HTR-8/SVneo (cell line): ENCODE measurements at places on chromosomes 3 and 15.
A peak's percentile ranks its signal among the peaks of the same experiment; 100 is the strongest.

DNA sequence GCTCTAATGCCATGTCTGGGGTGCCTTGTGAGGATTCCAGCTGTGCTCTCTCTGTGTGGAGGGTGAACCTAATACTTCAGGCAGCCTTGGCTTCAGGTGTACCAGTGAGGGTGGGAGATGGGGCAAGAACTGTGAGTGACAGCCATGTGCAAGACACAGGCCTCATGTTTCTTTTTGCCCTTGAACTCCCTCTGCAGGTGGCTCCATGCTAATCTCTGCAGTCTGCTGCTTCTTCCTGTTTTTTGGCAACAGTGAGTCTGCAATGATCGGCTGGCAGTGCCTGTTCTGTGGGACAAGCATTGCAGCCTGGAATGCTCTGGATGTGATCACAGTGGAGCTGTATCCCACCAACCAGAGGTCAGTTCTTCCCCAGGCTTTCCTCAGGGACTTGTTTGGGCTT is 189.3 kb downstream of the SV2B start:
- DNase-seq, result no peak

DNA sequence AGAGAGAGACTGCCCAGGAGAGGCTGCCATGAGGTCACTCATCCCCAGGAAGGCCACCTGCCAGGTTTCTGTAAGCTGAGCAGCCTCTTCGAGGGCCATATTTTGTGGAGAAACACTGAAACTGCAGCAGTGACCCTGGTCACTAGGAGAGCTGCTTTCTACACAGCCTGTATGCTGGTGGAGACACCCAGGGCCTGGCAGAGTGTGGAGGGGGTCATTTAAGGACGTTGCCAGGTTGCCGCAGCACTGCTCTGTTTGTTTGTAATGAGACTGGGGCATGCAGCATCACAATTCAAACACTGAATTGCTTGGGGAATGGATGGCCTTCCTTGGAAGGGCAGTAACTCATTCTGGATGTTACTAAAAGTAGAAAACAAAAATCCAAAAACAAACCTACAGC is 104.9 kb upstream of the TRIM42 start:
- no peak for DNase-seq

DNA sequence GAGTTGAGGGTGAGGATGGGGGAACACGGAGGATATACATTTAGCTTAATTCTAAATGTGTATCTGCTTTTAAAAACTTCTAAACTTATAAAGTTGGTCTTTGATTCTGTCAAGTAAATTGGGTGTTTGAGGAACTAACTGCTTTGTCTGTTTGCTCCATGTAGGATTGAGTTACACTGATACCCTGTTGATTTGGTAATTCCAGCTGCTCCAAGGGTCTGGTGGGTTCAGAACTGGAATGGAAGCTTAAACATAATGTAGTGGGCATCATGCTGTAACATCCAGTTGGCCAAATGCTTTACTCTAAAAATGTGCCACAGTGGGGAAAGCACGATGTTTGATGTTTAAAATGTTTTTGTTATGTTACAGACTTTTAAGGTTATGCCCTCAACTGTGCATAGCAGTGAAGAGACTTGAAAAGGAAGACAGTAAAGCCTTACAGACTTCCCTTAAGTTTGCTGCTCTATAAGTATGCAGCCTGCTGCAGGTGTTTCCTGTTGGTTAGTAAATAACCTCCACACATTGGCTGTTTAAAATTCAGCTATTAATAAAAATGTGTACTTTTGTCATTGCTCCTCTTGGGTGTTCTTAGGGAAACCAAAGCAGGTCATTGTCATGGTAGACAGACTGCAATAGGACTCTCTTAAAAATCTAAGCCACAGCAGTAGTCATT is 5.9 kb upstream of the EDEM1 start:
- no peak for DNase-seq

DNA sequence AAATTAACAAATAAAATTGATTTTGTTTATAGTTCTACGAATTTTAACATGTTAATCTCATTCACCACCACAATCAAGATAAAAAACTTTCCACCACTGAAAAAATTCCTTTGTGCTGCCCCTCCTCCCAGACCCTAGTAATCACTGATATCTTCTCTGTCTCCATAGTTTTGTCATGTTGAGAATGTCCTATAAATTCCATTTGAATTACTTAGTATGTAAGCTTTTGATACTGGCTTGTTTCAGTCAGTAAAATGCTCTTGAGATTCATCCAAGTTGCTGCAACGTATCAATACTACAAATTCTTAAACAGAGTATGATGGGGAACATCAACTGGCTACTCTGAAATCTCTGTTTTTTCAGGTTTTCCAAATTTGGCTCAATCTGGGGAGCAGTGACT is 129.6 kb downstream of the CTNNB1 start:
- DNase-seq, result peak; percentile 22

DNA sequence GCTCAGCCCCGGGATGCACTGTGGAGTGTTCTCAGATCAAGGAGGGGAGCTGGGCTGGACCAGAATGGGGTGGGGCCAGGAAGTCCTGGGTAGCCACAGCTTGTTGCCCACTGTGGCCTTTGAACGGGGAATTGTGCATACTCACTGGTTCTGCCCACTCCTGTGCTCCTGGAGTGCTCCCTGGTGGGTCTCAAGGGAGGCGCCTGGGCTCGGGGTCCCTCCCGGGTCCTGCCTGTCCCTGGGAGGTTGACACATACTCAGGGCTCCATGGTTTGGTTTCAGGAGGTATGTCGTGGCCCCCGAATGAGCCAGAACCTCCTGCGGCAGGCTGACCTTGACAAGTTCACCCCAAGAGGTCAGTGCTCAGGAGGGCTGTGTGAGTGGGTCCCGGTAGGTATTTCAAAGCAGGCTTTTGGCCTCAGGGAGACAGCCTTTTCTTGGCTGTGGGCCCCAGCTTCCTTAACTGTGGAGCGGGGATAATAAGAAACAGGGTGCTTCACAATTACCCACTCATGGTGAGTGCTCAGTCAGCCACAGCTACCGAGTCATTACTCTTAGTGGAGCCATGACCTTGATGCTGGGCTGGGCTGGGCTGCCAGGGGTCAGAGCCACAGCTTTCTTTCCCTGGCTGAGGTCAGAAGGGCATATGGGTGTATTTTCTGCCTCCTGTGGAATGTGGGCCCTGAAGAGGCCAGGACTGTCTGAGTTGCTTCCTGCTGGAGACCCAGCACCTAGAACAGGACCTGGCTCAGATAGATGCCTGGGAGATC is 7.6 kb downstream of the DNAH1 start:
- DNase-seq, result no peak

DNA sequence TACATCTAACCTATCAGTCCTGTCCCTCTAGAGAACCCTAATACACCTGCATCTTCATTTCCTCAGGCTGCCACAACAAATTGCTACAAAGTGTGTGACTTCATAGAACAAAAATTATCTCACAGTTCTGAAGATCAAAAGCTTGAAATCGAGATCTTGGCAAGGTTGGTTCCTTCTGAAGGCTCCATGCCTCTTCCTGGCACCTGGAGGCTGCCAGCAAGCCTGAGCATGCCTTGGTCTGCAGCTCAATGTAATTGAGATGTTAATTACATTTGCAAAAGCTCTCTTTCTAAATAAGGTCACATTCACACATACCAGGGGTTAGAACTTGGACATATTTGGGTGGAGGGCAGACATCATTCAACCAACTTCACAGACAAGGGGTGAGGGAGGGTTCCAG is 86.4 kb upstream of the ABHD17C start:
- no peak for DNase-seq

GRCh38 chr3:99867594-99868310 is 50.1 kb downstream of the CMSS1 start:
- DNase-seq, result no peak

GRCh38 chr3:38805765-38806386 is 10.1 kb downstream of the SCN10A start:
- peak; percentile 41 for DNase-seq

- no peak for DNase-seq
Observed at GRCh38 chr3:19485267-19485666, 337.0 kb downstream of the KCNH8 start.

GRCh38 chr3:155870945-155871745 is 695 bp downstream of the GMPS start:
- peak; percentile 48 for DNase-seq

DNA sequence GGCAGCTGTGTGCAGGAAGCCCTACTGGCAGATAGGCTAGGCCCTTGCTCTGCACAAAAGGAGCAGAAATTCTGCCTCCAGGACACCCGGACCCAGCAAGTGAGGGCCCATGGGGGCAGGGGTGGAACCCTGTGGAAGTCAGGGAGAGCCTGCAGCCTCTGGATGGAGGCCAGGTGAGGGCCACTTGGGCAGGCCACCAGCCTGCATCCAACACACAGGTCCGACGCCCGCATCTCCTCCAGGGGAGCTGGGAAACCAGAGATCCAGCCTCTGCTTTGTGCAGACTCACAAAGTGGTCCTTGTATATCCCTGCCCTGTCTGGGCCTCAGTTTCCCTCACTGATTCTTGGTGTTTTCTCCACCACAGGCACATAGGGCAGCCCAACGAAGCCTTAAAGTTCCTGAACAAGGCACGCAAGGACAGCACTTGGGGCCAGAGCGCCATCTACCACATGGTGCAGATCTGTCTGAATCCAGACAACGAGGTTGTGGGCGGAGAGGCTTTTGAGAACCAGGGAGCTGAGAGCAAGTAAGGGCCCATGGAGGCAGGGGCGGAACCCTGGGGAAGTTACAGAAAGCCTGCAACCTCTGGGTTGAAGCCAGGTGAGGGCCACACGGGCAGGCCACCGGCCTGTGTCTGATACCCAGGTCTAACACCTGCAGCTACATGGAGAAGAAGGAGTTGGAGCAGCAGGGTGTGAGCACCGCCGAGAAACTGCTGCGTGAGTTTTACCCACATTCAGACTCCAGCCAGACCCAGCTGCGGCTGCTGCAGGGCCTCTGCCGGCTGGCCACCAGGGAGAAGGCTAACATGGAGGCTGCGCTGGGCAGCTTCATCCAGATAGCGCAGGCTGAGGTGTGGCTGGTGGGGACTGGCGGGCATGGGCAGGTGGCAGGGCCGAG is 16.6 kb downstream of the CSRNP1 start:
- no peak for DNase-seq

DNA sequence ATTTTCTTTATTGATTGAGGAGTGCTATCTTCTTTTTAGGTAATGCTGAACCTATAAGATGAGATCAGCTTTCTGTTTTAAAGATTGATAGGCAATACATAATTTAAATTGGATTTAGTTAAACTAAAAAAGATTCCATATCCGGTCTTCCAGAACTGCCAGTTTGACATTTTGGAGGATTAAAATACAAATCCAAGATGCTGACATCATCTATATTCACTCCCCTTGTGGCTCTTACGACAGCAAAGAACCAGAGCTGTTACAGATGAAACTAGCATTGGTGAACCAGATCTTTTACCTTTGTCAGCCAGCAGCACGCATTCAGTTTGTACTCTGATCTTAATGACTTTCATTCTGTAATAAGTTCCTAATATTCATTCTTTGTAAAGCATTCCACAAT is 218.7 kb downstream of the ZIC4 start:
- no peak for DNase-seq

DNA sequence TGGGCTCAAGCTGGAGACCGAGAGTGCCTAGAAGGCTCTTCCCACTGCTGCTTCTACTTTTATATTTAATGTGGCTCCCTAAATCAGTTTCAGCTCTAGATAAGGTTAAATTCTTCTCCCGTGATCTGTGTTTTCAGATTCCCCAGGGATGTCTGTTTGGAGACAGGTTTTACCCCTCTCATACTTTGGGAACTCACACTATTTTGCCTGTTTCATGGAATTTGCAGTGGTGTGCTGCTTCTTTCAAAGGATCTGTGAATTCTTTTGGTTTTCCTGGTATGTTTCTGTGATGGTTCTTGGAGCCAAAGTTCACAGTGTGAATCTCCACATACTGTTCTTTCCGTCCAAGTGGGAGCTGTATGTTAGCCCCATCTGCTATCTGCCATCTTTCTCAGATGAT is 238.3 kb upstream of the SLITRK3 start:
- no peak for DNase-seq

- DNase-seq, result no peak
Observed at GRCh38 chr3:126661532-126662364, 6.8 kb upstream of the TXNRD3 start.

- no peak for DNase-seq
Observed at GRCh38 chr3:25904206-25904605, 114.3 kb downstream of the OXSM start.

DNA sequence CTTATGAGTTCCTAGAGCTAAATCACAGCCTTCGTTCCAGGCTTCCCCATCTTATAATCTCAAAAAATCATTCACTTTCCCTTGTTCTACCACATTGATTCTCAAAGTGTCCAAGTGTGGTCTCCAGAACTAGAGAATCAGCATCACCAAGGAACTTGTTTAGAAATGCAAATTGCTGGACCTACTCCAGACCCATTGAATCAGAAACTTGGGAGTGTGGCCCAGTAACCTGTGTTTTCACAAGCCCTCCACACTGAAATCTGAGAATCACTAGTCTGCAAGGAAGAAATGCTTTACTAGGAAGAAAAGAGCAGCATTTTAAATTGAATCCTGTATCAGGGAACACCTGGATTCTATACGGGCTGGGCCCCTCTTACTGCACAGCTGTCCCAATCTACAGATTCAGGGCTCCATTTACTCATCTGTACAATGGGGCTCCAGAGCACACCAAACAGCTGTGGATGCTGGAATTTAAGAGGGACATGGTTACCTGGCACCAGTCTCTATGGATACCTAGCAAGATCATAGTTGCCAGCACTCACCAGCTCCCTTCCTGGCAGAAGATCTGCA is 3.9 kb downstream of the MEGF11 start:
- no peak for DNase-seq

DNA sequence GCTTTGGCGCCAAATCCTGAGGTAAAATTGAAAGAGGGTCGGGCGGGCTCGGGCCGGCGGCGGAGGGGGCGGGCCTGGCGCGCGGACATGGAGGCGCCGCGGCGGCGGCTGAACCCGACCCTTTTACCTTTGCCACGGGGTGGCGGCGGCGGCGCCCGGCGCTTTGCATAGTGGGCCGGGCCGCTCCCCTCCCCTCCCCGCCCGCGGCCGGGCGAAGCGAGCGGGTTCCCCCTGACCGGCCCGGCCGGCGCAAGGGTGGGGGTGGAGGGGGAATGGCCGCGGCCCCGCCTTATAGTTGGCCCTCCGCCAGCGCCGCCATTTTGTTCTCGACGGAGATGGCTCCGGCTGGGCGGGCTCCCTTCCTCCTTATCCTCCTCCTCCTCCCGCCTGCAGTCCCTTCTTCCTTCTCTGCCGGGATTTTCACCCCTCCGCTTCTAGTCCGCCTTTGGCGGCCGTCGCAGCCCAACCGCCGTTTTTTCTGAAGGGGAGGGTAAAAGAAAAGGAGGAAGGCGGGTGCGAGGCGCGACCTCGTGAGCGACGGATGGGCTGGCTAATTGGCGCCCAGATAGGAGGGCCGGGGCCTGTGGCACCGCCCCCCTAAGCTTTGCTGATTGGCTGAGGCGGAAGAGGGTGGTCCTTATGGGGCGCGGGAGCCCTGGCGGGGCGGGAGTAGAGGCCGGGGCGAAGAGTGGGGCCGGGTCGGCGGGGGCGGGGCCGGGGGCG is 664 bp downstream of the NR2C2 start:
- DNase-seq, result peak; percentile 95
